Substantia nigra (tissue), 51 donors: ENCODE measurements at places on chromosomes 1 and 21.

GRCh38 chr1:239511875-239512274 is 125.5 kb downstream of the CHRM3 start:
- DNase-seq = no peak

DNA sequence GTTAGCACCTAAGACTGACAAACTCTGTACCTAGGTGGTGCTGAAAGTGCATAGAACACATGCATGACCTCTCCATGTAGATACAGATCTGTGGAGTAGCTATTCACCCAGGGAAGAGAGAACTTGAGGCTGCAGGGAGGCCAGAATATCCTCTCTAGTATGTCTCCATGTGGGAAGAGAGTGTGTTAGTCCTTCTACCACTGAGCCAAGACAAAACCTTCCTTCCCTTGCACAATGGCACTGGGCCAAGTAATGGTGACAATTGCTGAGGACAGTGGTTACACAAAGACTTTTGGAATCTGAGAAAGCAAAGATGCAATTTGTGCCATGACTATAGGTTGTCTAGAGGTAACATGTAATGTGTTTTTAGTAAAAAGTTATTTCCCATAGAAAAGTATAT is 52.3 kb downstream of the C1orf198 start:
- DNase-seq = no peak

- no peak for DNase-seq
Measured at GRCh38 chr1:81412954-81413353, 387.8 kb upstream of the ADGRL2 start.

GRCh38 chr1:56844545-56845136 is 10.0 kb upstream of the C8A start:
- DNase-seq = no peak

DNA sequence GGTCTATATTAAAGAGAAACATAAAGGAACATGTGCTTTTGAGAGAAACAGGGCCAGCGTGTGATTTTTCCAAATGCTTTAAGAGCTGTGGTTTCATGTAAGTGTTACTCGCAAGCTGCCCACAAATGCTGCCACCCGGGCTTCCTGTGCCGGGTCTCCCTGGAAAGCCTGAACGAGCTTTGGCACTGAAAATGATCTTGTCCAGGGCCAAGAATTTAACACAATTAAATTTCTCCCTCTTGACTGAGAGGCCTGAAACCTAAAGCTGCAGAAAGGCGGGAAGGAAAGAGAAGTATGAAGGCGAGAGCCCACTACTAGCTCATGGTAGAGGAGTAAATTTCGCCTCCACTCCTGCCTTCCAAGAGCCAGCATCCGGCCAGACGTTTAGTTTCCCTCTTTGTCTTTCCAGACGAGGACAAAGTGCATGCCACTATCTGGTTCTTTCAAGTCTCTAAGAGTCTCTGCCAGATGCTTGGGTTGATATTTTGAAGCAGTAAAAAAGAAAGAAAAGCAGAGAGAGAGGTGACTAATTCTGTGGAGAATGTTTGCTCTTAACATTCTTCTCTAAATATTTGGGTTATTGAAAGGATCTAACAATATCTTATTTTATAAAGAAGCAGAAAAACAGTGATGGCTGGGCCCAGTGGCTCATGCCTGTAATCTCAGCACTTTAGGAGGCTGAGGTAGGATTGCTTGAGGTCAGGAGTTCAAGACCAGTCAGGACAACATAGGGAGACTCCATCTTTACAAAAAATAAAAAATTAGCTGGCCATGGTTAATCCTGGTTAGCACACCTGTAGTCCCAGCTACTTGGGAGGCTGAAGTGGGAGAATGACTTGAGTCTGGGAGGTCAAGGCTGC is 100.0 kb upstream of the HNRNPU start:
- no peak for DNase-seq

- DNase-seq = no peak
Measured at GRCh38 chr21:45651921-45652320, 8.4 kb downstream of the PCBP3 start.

DNA sequence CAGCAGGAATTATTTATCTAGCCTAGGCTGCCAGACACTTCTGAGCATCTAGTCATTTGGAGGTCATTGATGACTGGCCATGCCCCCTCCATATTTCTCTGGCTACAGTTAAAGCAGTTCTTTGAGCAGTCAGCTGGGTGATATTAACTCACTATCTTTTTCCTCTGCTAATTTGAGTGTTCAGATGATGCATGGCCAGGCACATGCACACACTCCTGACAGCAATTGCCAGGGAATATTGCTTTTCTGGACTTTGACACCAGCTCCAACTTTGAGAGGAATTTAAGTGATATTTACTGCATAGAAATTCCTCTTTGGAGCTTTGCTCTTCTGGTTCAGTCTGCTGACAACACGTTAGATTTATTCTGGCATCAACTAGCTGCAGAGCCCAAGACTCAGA is 52.6 kb downstream of the CD247 start:
- DNase-seq = no peak

GRCh38 chr21:25582888-25583287 is 24.4 kb downstream of the MRPL39 start:
- DNase-seq = no peak

DNA sequence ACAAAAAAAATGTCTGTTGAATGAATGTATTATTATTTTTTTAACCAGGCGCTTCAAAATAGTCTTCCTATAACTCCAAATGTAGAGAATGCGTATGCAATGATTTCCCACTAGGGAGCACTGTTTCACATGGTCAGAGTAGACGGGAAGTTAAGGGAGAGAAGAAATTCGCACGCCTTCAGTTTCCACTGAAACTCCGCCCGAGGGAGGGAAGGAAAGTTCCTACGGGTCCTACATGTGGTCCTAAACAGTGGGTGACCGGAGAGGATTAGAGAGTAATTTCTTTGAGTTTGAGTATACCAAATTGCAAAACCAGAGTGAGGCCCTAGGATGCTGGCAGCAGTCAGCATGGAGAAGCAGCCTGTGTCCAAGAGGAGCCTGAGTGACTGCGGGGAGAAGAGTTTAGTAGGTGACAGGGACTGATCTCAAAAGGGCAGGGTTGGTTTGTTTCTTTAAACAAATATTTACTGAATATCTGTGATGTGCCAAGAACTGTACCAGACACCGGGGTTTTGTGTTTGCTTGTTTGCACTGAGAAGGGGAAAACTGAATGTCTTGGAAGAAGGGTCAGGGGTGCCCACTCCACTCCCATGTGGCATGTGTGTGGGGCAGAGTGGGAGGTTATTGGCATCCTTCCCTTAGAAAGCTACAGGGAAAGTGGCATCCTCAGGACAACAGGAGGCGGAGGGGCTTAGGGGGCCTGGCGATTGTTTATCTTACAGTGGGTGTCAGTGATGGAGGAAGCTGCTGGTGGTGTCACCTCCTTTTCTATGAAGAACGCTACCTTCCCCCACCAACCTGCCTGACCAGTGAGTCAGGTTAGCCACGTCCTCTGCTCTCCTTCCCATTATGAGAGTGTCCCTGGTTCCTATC is 22.8 kb downstream of the RNU5D-1 start:
- DNase-seq = no peak

DNA sequence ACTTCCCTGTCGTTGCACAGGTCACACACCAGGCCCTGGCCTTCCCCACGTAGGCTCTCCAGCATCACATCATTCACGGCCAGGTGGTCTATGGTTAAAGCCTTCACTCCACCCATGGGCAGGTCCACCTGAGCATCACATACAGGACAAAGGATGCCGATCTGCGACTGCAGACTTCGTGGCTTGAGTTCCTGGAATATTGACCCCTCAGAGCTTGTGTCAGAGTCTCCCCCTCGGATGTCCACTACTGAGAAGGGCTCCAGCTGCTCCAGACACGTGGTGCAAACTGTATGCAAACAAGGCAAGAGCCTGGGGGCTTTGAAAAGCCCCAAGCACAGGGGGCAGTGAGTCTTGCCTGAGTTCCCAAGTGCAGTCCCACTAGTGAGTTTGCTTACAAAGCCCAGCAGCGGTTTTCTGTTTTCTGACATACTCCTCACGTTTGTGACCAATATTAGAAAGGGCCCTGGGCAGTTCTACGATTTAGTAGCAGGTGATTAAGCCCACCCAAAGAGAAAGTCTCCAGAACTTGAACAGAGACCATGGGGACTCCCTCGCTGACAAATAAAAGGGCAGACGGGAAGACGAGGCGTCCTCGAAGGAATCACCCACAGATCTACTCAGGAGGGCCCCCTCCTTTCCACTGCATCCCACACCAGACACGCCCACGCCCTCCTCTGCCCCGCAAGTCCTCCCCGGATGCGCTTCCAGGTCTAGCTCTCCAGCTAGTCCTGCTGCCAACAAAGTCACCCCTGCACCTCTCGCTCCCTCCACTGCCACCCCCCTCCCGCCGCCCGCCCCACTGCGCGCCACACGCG is 568 bp downstream of the TRIM45 start:
- peak; percentile 52 for DNase-seq

DNA sequence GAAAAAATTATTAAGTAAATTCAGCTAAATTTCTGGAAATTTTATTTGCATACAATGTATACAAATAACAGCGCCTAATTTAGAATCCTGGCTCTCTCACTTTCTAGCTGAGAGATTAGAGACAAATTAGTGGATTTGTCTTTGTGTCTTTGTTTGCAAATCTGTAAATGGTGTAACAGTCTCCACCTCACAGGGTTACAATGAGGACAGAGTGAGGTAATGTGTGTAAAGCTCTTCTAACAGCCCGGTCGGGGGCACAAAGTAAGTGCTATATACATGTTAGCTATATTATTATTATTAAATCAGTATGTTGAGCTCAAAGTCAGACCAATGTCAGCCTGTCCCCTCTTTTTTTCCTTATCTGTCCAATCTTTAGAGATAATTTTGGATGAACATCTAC is 5.0 kb upstream of the ADAMTSL4 start:
- no peak for DNase-seq

- no peak for DNase-seq
Measured at GRCh38 chr1:166127003-166127402, 39.8 kb downstream of the FAM78B start.

DNA sequence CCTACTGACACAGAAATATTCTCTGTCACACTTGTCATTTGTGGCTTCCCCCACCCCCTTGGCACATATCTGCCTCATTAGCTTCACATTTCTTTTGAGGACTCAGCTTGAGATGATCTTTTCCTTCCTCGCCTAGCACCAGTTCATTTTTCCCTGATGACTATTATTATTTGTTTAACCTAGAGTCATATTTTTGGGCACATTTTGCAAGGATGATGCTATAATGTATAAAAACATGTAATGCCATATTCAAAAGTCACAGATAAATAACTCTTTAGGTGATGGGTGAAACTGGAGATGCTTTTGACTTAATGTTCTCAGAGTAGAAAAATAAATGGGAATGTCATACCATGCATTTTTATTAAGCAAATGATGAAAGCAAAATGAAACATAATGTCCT is 202.7 kb downstream of the BACH1 start:
- DNase-seq = no peak

DNA sequence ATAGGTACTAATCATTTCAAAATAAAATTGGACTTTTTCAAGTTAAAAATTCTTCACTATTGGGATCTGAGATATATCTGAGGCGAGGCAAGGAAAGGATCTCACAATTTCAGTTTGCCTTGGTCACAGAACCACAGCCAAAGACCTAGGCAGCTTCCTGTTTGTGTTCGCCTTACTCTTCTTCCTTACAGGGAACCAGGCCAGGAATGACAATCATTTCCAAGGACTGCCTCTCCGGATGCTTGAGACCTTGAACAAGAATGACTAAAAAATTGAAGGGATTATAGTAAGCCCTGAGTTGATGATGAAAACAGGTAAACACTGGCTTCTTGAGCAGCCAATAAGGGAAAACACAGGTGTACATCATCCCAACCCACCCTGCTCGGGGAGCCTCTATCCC is 35.2 kb upstream of the SERBP1 start:
- DNase-seq = no peak

DNA sequence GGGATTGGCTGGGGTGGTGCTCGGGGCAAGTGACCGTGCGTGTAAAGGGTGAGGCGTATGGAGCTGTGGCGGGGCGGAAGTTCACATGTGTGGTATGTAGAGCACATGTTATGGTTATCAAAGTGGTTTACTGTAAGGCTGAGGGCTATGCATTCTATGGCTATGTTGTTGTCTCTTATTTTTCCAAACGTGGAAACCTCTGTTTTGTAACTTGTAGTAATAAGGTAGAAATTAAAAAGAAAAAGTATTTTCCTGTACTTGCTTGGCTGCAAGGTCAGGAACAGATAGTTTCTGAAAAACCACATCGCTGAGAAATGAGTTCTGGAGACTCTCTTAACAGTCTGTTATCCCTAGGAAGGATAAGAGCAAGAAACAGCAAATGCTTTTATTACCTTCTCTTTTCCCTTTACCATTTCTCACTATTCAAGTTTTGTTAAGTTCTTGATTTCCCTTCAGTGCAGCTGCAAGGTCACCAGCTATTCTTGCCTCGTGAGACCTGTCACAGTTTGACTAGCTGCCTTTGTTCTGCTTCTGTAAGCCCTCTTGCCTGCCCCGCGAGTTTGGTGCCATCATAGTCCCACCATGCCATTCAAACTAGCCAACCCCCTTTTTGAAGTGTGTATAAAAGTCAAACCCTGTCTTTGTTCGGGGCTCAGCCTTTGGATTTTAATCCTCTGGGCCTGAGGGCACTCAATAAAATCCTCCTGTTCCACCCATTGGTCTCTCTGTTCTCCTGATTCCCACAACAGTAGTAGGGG is 9.5 kb downstream of the RNU1-2 start:
- DNase-seq = peak; percentile 34

DNA sequence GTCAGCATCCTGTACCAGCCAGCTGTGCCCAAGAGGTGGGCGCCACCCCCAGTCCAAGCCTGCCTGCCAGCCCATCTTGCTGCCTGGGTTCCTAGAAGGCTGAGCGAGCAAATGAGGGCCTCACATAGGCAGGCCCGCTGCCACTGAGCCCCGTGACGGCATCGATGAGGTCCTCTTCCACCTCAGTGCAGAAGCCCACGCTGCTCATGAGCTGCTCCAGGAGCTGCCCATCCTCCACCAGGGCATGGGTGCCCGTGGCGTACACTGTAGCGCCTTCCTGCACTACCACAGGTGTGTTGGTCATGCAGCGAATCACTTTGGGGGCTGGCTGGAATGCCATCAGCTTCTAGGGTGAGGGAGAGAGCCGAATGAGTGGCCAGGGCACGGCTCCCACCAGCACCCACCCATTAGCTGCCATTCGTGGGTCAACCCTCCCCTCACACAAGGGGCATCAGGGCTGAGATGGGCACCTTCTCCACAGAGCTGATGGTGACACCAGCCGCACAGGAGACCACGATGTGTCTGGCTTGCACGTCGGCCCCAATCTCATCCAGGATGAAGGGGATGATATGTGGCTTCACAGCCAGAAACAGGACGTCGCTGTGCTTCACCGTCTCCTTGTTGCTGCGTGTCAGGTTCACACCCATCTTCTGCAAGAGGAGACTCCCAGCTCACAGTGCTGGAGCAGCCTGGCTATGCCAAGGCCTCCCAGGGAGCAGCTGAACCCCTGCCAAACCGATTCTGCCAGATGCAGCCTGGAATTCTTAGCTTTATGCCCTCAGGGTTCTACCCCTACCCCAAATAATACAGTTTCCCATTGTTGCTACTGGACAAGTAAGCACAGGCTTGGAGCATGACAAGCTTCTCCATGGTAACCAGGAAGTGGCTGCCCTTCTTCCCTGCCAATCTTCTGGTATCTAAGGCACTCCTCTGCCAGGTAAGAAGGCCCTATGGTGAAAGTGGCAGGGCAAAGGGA is 2.0 kb downstream of the PYCR2 start:
- DNase-seq = no peak
